ENCODE measurements at places on chromosomes 6 and 20.
A peak's percentile ranks its signal among the peaks of the same experiment; 100 is the strongest.

GRCh38 chr20:62808211-62808865 lies 3.7 kb downstream of the OGFR start:
- DNase-seq = peak; percentile 36

- no peak for DNase-seq
Observed at GRCh38 chr6:130407032-130407431, 41.2 kb downstream of the TMEM200A start.

- peak; percentile 6 for DNase-seq
Observed at GRCh38 chr20:63587776-63588591, 13.9 kb upstream of the HELZ2 start.

DNA sequence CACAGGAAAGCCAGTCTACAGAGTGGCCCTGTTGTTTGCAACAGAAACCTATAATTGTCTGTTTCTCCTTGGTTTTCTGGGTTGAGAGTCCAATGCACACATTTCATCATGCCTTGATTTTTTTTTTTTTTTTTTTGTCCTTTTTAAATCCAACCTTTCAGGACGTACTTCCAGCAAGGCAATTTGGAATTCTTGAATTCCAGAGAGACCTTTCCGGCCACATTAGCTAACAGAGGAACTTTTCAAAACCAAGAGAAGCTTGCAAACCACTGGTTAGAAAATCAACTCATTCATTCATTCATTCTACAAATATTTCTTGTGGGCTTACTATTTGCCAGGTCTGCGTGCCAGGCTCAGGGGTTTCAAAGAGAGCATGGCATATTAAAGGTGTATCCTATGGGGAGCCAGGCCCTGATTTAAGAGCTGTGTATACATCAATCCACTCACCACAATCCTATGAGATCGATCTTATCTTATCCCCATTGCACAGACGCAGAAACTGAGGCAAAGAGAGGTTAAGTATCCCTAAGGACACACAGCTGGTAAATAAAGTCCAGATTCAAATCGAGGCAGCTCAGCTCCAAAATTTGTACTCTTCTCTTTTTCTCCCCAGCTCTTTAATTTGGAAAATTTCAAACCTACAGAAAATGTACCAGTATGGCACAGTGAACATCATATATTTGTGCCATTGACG lies 43.0 kb downstream of the EYA2 start:
- no peak for DNase-seq

DNA sequence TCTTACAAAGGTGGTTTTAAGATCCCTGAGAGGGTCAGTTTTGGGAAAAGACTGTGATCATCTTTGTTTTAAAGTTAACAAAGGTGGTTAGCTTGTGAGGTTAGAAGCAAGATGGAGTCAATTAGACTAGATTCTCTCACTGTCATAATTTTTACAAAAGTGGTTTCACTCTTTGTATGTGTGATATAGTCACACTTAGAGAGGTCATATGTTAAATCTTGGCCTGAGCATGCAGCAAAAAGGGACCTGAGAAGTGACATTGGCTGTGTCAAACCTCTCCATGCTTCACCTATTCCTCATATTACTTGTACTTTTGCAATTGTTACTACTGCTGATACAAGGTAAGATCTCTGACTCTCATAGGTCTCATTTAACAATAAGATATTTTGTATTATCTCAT lies 368.0 kb downstream of the TBC1D32 start:
- no peak for DNase-seq

GRCh38 chr6:100096341-100096740 lies 102.3 kb upstream of the MCHR2 start:
- DNase-seq = no peak

- DNase-seq = no peak
Observed at GRCh38 chr6:10837009-10837621, 1.2 kb downstream of the MAK start.

GRCh38 chr6:33807606-33808005 lies 3.8 kb upstream of the MLN start:
- no peak for DNase-seq

- DNase-seq = peak; percentile 63
Observed at GRCh38 chr6:25713824-25714223, 40.7 kb upstream of the SLC17A4 start.

GRCh38 chr20:63534427-63534830 lies 2.7 kb downstream of the PTK6 start:
- no peak for DNase-seq

GRCh38 chr6:132400883-132401617 lies at the start of gene MOXD1:
TSS of gene MOXD1 (minus strand) at chr6:132401475. CDS start at chr6:132401426, 49 bp downstream.
- DNase-seq = peak; percentile 25

- DNase-seq = no peak
Observed at GRCh38 chr6:32445321-32445854, 5.7 kb downstream of the HLA-DRA start.

DNA sequence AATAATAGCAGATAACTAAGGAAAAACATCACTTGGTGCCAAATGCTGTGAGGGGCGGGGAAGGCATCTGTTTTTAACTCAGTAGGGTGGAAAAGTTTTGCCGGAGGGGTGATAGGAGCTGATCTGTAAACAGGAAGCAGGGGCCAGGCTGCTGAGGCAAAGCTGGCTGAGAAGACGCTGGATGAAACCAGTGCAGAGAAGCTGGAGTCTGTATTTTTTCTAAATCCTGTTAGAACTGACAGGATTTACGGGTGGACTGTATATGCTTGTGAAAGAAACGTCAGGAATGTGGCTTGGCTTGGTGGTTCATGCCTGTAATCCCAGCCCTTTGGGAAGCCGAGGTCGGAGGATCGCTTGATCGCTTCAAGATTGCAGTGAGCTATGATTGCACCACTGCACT lies 5.6 kb downstream of the PCMTD2 start:
- DNase-seq = peak; percentile 23

GRCh38 chr20:44284032-44284431 lies 27.0 kb downstream of the FITM2 start:
- no peak for DNase-seq

DNA sequence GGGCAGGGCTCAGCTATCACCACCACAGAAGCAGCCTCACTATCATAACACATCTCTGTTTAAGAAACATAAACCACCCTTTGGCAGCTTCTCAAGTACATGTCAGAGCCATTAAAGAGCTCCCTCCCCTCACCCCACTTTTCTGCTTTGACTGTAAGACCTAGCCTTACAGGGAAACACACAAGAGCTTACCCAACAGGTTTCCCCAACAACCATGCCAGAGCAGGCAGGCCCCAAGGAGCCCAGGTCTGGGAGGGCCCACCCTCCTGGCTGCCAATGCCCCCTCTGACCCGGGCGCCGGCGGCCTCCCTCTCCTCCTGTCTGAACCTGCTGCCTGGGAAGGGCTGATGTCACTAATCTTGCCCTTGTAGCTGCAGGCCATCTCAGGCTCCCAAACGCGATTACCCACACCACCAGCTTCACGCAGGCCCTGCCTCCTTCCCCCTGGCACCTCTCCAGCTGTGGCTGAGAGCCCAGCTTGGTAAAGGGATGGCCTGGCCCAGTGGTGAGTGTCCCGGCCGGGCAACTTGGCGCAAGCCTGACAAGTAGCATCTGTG lies 402.0 kb downstream of the MAFB start:
- DNase-seq = no peak

DNA sequence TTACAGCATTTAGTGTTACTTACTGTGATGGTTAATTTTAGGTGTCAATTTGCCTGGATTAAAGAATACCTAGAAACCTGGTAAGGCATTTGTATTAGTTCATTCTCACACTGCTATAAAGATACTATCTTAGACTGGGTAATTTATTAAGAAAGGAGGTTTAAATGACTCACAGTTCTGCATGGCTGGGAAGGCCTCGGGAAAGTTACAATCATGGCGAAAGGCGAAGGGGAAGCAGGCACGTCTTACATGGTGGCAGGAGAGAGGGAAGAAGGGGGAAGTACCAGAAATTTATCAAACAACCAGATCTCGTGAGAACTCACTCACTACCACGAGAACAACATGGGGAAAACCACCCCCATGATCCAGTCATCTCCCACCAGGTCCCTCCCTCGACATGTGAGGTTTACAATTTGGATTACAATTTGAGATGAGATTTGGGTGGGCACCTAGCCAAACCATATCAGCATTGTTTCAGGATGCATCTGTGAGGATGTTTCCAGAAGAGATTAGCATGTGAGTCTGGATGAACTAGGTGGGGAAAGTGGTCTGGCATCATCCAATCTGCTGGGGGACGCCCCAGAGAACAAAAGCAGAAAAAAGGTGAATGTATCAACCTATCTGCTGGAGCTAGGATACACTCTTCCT lies 76.8 kb downstream of the MKKS start:
- DNase-seq = no peak

GRCh38 chr20:661474-662270 lies 8.7 kb upstream of the SRXN1 start:
- no peak for DNase-seq

DNA sequence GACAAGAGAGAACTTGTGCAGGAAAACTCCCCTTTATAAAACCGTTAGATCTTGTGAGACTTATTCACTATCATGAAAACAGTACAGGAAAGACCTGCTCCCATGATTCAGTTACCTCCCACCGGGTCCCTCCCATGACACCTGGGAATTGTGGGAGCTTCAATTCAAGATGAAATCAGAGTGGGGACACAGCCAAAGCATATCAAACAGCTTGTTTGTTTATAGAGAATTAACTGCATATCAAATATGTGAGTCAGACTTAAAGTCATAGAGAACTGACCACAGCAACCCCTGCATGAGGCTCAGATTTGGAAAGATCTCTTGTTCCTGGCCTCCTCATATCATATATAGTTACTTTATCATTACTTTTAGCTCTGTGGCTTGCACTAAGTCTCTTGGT lies 29.1 kb upstream of the HDAC2 start:
- DNase-seq = no peak

DNA sequence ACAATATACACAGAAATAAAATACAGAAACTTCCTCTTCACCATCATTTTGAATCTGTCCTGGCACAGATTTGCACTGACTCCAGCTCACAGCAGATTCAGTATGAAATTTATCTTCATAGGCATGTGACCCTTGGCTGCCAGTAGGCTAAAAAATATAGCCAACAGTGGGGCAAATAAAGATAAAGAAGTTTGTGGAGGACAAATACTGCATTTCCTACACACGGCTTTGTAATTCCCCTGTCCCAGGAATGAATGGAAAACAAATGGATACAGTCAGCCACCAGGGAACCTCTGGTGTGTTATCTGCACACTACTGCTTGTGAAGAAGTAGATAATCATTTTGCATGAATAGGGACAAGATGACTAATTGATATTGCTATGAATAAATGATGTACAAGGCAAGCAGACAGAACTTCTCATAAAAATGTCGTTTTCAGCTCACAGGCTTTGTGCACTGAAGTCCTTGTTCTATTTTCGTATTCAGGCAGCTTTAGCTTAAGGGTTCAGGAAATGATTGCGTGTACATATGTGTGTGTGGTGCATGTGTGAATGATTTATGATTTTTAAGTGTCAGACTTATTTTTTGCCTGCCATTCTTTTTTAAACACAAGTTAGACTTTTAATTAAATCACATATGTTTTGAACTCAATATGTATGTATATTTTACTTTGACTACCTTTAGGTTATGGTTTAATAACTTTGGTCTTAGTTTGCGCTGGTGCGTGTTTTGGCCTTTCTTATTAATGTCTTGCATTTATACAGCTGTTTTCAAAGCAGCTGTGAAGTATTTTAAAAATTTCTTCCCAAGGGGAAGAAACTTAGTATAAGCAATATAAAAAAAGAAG lies 543.8 kb upstream of the JAG1 start:
- DNase-seq = no peak

DNA sequence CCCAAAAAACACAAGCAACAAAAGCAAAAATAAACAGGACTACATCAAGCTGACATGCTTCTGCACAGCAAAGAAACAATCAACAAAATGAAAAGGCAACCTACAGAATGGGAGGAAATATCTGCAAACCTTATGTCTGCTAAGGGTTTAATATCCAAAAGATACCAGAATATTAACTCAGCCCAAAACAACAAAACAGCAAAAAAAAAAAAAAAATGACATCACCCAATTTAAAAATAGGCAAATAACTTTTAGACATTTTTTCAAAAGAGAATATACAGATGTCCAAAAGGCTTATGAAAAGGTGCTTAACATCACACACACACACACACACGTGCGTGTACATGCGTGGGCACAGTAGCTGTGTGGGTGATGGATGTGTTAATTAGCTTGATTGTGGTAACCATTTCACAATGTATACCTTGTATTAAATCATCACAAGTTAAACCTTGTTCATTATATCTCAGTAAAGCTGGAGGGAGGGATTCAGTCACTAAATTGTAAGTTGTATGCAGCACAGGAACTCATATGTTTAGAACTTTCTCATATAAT lies 52.4 kb downstream of the QKI start:
- DNase-seq = no peak

- no peak for DNase-seq
Observed at GRCh38 chr6:21033575-21034026, 499.3 kb downstream of the CDKAL1 start.

- DNase-seq = no peak
Observed at GRCh38 chr20:63042448-63043071, 35.8 kb upstream of the BHLHE23 start.

- no peak for DNase-seq
Observed at GRCh38 chr6:134902936-134903335, 47.0 kb downstream of the ALDH8A1 start.

GRCh38 chr6:36301781-36302180 lies 31.9 kb downstream of the PNPLA1 start:
- no peak for DNase-seq

- no peak for DNase-seq
Observed at GRCh38 chr6:143965503-143966171, 42.4 kb downstream of the PLAGL1 start.

GRCh38 chr20:38001173-38001875 lies 31.9 kb downstream of the TTI1 start:
- DNase-seq = no peak

GRCh38 chr20:44615169-44615791 lies 32.9 kb downstream of the PKIG start:
- DNase-seq = no peak

DNA sequence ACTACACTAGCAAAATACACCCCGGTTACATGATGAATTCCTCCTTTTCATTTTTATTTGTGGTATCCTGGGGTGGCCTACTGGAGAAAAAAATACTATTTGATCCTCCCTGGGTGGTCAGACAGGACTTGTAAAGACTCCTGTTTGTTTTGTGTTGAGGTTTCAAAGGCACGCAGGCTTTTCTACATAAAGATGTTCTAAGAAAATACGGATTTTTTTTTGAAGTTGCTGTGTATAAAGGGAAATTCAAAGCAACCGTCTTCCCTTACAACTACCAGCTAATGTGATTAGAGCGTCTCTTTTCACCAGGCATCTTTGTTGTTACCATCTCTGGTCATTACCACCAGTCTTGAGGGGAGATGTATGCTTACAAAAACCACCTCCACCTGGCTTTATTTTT lies 187.1 kb downstream of the SOX4 start:
- DNase-seq = no peak
